ENCODE measurements at places on chromosomes 5 and 9.
A peak's percentile ranks its signal among the peaks of the same experiment; 100 is the strongest.

DNA sequence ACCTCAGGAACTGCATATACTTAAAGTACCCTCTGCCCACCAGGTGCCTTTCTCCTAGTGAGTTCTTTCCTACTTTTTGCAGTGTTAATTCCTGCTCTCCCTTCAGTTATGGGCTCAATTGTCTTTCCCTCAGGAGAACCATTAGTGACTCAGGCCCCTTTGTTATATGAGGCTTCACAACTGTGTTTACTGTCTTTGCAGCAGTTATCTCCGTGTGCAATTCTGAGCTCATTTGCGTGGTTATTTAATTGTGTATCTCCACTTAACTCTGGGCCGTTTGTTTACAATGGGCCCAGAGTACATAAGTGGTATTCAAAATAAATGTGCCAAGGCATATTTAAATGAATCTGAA is 9.6 kb downstream of the FBXO38 start:
- no peak for DNase-seq

- no peak for DNase-seq
These were observed 116.7 kb downstream of the PDE8B start for GRCh38 chr5:77326986-77327734.

- no peak for DNase-seq
These were observed at the start of gene TMEM174 for GRCh38 chr5:73172951-73173350. Gene TMEM174, plus strand, starts transcription at chr5:73173193. Its CDS starts 51 bp downstream, at chr5:73173244.

DNA sequence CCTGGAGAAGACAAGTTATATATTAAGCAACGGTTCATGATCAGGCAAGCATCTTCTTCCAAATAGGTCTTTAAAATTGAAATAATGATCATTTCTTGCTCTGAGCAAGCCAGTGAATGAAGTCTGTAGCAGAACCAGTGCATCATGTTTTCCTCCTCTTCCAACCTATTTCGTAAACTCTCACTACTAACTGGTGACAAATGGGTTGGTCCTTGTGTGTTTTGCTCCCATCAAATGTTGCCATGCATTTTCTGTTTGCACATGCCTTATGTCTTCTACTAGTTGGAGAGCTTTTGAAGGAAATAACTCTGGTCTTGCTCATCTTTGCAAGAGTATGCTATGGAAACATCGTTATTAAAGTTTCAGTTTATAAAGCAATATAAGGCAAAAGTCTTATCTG is 37.2 kb upstream of the SPDL1 start:
- no peak for DNase-seq

DNA sequence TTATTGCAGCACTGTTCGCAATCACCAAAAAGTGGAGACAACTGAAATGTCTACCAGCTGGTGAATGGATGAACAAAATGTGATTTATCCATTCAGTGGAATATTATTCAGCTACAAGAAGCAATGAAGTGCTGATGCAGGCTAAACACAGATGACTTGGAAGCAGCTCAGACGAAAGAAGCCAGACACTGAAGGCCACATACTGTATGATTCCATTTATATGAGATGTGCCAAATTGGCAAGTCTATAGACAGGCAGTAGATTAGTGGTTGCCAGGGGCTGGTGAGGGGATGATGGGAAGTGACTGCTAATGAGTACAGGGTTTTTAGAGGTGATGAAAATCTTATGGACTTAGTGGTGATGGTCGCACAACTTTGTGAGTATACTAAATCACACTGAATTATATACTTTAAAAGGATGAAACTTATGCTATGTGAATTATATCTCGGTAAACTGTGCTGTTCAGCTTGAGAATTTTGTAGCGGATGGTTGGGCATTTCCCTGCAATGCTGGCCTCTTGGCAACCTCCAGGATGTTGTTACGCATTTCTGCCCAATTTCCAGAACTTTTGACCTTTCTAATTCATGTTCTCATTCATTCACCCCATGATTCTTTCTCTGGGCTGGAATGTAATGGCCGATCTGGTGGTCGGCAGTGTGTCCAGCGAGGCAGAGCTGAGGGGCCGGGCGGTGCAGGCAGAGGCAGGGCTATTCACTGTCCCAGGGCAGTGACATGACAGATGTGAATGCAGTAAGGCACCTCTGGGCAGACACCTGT is 22.0 kb upstream of the WNK2 start:
- no peak for DNase-seq

DNA sequence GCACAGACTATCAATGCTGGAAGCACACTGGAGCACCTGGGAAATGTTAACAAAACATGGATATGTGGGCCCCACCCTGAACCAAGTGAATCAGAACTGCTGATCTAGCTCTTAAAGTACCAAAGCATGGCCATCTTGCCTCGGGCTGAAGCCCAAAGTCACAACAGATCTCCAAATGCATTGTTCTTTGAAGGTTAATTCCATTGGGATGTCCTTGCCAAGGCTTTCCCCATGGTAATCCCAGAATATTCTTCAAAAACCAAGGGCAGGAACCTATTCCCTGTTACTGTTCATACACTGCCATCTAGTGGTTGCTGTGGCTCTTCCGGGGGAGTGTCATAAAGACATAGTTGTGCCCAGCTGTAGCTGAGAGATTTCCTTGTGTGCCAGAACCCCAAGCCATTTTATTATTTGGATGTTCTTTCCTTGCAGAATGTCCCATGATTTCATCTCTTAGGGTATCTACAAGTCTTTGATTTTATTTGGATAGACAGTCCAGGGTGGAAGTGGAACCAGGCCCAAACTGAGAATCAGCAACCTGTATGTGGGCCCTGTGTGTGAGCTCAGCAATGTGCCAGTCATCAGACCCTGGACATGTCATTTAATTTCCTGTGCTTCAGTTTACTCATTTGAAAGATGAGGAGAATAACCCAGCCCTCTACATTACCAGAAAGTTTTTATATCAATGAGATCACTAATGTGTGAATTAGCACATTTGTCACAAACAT is 290.0 kb downstream of the ACTL7B start:
- no peak for DNase-seq

DNA sequence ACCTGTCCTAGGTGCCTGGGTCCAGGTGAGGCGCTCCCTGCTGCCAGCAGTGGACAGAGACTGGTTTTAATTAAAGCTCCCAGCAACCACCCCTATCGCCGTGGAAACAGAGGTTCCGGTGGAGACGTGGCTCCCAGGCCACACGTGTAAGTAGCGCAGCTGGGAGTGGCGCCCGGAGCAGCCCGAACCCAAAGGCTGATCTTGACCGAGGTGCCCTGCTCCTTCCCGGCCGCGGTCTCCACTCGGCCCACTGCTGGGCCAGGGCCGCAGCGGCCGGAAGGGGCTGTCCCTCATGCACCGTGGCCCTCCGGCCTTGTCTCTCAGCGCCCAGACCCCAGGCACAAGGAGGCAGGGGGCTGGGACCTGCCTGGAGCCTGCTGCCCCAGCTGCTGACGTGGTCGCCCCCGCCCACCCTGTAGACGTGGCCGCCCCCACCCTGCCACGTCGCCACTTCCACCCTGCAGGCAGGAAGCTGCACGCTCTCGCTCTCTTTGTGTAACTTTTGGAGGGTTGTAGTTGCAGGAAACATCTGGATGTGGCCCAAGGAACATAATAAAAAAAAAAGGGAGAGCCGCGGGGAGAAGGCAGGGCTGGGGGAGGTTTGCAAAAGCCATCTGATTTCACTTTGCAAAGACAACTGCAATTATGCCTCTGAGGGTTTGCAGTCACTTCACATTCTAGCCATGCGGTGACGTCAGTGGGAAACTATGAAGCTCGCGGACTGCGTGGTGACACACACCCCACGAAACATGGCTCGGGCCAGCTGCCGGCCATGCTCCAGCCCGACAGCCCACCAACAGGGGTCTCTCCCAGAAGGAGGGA is 129.9 kb downstream of the RXRA start:
- peak; percentile 81 for DNase-seq

- no peak for DNase-seq
These were observed 11.5 kb downstream of the SPOCK1 start for GRCh38 chr5:137487600-137487999.

- no peak for DNase-seq
These were observed 86.0 kb upstream of the FER start for GRCh38 chr5:108661590-108662219.

- DNase-seq = no peak
These were observed 69.7 kb downstream of the GRAMD2B start for GRCh38 chr5:126492939-126493338.

All from stimulated activated CD8-positive, alpha-beta memory T cell treated with anti-CD3 and anti-CD28 coated beads, Interleukin-7, amount 100 ng/mL, for 4 hours (primary cell).